Dermis blood vessel endothelial cell (primary cell): ENCODE measurements at places on chromosomes 3 and 15. TPM values are rescaled to one million over a fixed set of nuclear protein-coding genes. Genes with fewer than 3 reads are reported as not detected.

BNC1 gene
- 0.56 and 0.85 TPM in 2 replicates for total RNA-seq

CLPX gene
- 45.3 and 69.3 TPM in 2 replicates for total RNA-seq

GRCh38 chr3:191473661-191474198, 12.8 kb downstream of the PYDC2 start:
- DNase-seq, result no peak

LOXL1 gene
- 0.68 and 0.70 TPM in 2 replicates for total RNA-seq

GRCh38 chr15:88538972-88539371, 7.5 kb downstream of the DET1 start:
- no peak for DNase-seq

GRCh38 chr15:94348084-94348483, 116.7 kb downstream of the MCTP2 start:
- DNase-seq, result no peak

- DNase-seq, result peak; percentile 31
Measured at GRCh38 chr3:31699309-31699953, 166.7 kb downstream of the STT3B start.
